ENCODE measurements at places on chromosomes 3 and 15.
A peak's percentile ranks its signal among the peaks of the same experiment; 100 is the strongest.

- no peak overlapping the region for H3K4me3 ChIP-seq
- no peaks in the 10 kb centered on the region for H3K36me3 ChIP-seq
- H3K27me3 ChIP-seq = no peaks in the 10 kb centered on the region
- DNase-seq = no peak
Observed at GRCh38 chr3:4587061-4587837, 94.1 kb downstream of the ITPR1 start.

DNA sequence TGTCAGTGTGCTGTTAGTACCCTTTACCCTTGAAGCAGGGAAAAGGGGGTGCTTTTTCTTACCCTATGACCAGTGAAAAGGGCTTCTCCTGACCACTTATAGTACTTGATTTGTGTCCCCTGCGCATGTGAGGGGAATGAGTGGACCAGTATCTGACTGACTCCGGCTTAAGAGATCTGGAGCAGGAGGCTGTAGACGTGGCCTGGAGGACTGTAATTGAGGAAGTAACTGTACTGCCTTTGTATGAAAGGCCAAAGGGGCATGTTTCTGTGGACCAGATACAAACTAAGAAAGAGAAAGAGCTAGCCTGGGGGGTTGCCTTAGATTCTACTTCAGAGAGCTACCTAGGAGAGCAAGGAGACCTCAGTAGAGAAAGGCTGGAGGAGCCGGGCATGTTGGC lies 89.9 kb upstream of the TBL1XR1 start:
- peaks cover 10% of the 10 kb centered on the region for H3K4me1 ChIP-seq
- no peaks in the 10 kb centered on the region for H3K27me3 ChIP-seq
- no peak for DNase-seq
- H3K4me3 ChIP-seq = no peak overlapping the region
- no peak overlapping the region for H3K27ac ChIP-seq

DNA sequence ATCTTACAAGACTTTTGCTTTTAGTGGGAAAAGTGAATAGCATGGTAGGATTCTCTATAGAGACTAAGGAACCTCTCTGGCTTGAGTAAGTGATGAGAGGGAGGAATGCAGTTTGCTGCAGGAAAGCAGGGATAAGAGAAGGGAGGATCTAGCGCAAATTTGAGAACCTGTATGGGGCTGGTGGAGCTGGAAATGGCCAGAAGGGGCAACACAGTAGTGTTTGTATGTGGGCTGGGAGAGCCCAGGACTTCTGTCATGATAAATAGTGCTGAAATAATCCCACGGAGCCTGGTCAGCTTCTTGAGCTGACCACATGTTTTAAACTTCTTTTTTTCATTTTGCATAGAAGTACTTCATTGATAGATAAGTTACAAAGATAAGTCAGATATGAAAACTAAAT lies 11.2 kb upstream of the SHC4 start:
- H3K4me1 ChIP-seq = no peaks in the 10 kb centered on the region
- H3K4me3 ChIP-seq = no peak overlapping the region
- no peaks in the 10 kb centered on the region for H3K36me3 ChIP-seq

DNA sequence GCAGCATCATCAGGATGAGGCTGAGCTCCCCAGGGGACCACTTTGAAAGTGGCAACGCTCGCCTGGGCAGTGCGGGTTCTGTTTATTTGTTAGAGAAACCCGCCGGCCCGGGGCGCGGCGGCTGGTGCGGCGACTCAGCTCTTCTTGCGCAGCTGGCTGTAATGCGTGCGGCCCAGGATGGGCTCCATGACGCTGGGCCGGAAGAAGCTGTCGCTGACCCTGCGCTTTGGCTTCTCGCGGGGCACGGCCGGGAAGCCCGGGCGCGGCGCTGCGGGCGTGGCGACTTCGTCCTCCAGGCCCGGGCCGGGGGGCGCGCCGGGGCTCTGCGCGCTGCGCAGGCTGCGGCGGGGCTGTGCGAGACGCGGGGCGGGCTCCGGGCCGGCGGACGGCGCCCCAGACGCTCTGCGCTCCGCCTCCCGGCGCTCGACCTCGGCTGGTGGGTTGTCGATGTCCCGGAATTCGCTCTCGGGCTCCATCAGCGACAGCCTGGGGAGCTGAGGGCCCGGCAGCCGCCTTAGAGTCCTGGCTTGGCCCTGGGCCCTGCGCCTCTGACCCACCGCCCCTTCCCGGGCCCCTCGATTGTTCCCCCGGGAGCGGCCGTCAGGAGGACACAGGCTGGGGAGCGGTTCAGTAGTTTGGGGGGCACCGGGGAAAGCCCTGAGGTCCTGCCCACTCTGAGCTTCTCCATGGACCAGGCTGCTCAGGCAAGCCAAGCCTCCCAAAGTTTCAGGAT lies 10.3 kb upstream of the KIF7 start:
- peak overlapping the region; percentile 47 for H3K4me3 ChIP-seq
- peaks cover 20% of the 10 kb centered on the region for H3K4me1 ChIP-seq
- no peaks in the 10 kb centered on the region for H3K27me3 ChIP-seq
- H3K27ac ChIP-seq = peak overlapping the region; percentile 89

DNA sequence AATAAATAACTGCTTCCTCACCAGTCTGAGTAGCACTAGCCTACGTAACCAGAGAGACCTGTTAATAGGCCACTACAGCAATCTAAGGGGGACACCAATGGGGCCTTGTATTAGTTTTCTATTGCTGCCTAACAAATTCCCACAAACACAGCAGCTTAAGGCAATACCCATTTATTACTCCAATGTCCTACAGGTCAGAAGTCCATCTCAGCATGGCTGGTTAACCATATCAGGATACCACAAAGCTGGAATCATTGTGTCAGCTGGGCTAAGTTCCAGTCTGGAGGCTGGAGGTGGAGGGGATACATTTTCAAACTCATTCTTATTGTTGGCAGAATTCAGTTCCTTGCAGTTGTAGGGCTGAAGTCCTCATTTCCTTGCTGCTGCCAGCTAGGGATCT lies 331.9 kb downstream of the ULK4 start:
- no peaks in the 10 kb centered on the region for H3K27me3 ChIP-seq
- H3K36me3 ChIP-seq = no peaks in the 10 kb centered on the region
- H3K27ac ChIP-seq = no peak overlapping the region

DNA sequence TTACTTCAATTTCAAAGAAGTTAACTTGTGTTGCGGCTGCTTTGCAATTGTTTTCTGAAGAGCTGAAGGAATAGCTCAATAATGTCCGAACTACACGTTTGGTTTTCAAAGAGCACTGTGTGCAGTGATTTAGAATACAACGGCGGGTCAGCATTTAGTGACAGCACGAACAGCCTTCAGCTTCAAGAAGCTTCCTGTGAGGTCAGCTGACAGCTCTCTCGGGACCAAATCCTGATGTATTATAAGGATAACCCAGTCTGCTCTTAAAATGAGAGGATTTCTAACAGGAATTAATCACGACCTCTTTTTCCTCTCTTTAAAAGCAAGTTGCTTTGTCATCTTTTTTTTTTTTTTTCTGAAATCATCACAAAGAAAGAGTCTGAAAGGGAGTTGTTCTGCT lies 97.9 kb upstream of the UNC13C start:
- H3K4me3 ChIP-seq = no peak overlapping the region
- no peaks in the 10 kb centered on the region for H3K36me3 ChIP-seq
- H3K27me3 ChIP-seq = no peaks in the 10 kb centered on the region
- no peaks in the 10 kb centered on the region for H3K4me1 ChIP-seq
- H3K27ac ChIP-seq = no peak overlapping the region

- H3K36me3 ChIP-seq = no peaks in the 10 kb centered on the region
- no peak overlapping the region for H3K4me3 ChIP-seq
- no peaks in the 10 kb centered on the region for H3K4me1 ChIP-seq
- no peak for DNase-seq
- H3K27me3 ChIP-seq = no peaks in the 10 kb centered on the region
Observed at GRCh38 chr15:77857419-77857818, 220.1 kb downstream of the TBC1D2B start.

- H3K36me3 ChIP-seq = no peaks in the 10 kb centered on the region
- H3K4me1 ChIP-seq = peaks cover 7% of the 10 kb centered on the region
- no peak overlapping the region for H3K27ac ChIP-seq
- H3K4me3 ChIP-seq = no peak overlapping the region
- no peak for DNase-seq
Observed at GRCh38 chr3:43892526-43892925, 201.8 kb downstream of the ABHD5 start.

GRCh38 chr3:49120096-49120437 lies 556 bp downstream of the USP19 start:
- H3K27ac ChIP-seq = peak overlapping the region; percentile 91
- no peaks in the 10 kb centered on the region for H3K27me3 ChIP-seq
- H3K4me3 ChIP-seq = peak overlapping the region; percentile 82
- no peak for DNase-seq
- H3K36me3 ChIP-seq = peaks cover 84% of the 10 kb centered on the region
- peaks cover 2% of the 10 kb centered on the region for H3K4me1 ChIP-seq

DNA sequence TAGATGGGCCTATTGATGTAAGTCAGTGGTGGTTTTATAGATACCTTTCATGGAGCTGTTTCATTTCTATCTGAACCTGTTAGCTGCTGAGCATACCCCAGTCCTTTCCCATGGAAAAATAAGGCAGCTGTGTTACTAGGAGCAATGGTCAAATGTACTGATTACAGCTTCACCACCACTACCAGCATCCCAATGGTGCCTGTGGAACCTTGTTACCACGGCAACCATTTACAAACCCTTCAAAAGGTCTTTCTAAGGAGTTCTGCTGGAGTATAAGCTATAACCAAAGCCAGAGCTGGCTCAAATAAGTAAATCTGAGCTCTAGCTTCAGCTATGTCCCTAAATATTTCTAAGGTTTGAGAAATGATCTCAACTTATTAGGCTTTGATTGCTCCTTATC lies 133.4 kb upstream of the ACP3 start:
- no peak for DNase-seq
- no peaks in the 10 kb centered on the region for H3K36me3 ChIP-seq
- H3K27me3 ChIP-seq = no peaks in the 10 kb centered on the region

DNA sequence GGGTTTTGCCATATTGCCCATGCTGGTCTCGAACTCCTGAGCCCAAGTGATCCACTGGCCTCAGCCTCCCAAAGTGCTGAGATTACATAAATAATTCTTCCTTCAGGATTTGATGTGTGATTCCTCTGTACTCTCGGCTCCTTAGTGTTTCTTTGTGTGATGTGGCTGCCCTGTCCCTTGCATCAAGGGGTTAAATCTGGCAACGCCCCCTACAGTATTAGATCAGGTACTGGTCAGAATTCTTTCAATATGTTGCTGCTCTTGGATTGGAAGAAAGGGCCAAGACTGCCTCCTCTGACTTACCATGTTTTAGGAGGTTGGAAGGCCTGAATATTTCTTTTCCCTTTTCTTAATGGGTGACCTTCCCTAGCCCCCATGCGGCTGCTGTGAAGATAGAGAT lies 390.6 kb upstream of the WNT5A start:
- H3K36me3 ChIP-seq = no peaks in the 10 kb centered on the region
- no peaks in the 10 kb centered on the region for H3K4me1 ChIP-seq
- H3K4me3 ChIP-seq = no peak overlapping the region
- no peak for DNase-seq
- H3K27ac ChIP-seq = no peak overlapping the region

GRCh38 chr3:186772281-186772694 lies 11.1 kb upstream of the EIF4A2 start:
- no peak for DNase-seq
- peak overlapping the region; percentile 28 for H3K4me3 ChIP-seq
- no peaks in the 10 kb centered on the region for H3K36me3 ChIP-seq
- peak overlapping the region; percentile 43 for H3K27ac ChIP-seq

DNA sequence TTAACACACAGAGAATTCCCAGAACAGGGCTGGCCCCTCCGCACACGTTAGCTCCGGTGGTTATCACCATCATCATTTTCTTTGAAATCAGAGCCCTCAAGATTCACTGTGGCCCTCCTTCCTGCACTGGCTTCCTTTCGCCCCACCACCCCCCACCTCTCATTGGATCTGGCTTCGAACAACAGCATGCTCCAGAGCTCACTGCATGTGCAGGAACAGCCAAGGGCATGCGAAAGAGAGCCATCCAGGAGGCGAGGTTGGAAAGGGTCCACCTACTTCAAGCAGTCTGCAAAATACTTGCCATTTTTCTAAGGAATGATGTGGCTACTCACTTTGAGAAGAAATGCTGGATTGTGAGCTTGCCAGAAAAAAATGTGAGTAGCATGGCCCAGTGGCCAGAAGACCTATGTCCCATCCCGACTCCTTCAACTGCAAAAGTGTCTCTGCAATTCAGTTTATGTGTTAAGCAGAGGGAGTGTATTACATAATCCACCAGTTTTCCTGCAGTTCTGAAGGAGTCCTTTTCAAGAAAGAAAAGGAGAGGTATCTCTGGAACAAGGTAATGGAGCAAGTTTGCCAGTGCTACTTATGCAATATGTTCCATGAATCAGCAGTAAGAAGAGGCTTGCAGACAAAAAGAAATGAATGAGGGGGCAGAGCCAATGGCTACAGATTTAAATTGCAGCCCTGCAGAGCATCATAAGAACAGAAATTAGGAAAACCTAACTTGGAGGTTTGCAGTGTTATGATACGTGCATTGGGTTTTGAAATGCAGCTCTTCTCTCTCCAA lies 92.8 kb downstream of the OCA2 start:
- no peak for DNase-seq
- H3K27ac ChIP-seq = no peak overlapping the region
- no peaks in the 10 kb centered on the region for H3K36me3 ChIP-seq
- no peak overlapping the region for H3K4me3 ChIP-seq
- no peaks in the 10 kb centered on the region for H3K4me1 ChIP-seq

GRCh38 chr3:188446766-188447165 lies 292.8 kb downstream of the LPP start:
- H3K27me3 ChIP-seq = no peaks in the 10 kb centered on the region
- no peaks in the 10 kb centered on the region for H3K36me3 ChIP-seq
- DNase-seq = no peak
- H3K27ac ChIP-seq = no peak overlapping the region
- H3K4me3 ChIP-seq = no peak overlapping the region

DNA sequence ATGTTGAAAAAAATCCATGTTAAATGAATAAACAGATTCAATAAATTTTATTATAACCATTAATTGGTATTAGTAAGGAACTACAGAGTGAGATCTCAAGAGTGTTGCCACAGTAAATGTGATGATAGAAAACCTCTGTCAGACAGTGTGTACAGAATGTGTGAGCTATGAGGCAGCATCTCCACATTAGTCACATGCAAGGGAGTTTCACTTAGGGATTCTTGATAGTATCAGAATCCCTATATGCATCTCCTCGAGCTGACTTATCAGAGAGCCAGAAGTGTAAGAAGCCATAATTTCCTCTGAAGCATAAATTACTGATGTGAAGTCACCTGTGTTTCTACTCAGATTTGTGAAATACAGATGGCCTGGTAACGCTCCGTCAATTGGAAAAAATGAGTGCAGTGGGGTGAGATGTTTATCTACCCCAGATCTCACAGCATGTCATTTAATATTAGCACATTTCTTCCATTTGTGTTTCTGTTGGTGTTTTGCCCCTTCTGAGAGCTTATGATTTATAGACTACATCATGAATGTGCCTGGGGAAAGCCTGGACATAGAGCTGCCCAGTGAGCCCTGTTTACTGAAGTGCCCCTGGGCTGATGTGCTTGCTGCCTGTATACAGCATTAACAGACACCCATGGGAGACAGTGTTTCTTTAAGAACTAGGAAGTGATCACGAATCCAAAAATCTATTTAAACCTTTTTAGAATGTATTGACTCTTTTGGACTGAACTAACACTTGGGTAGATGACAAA lies 262.4 kb downstream of the CPNE4 start:
- H3K27ac ChIP-seq = no peak overlapping the region
- H3K36me3 ChIP-seq = no peaks in the 10 kb centered on the region
- no peak for DNase-seq
- H3K4me1 ChIP-seq = no peaks in the 10 kb centered on the region
- H3K4me3 ChIP-seq = no peak overlapping the region

- no peaks in the 10 kb centered on the region for H3K36me3 ChIP-seq
- no peak overlapping the region for H3K4me3 ChIP-seq
- H3K27me3 ChIP-seq = no peaks in the 10 kb centered on the region
Observed at GRCh38 chr15:52496776-52497470, 31.8 kb downstream of the MYO5A start.

GRCh38 chr15:36960179-36960946 lies 140.0 kb downstream of the MEIS2 start:
- no peaks in the 10 kb centered on the region for H3K27me3 ChIP-seq
- H3K4me1 ChIP-seq = no peaks in the 10 kb centered on the region
- no peak overlapping the region for H3K27ac ChIP-seq
- H3K36me3 ChIP-seq = no peaks in the 10 kb centered on the region
- H3K4me3 ChIP-seq = no peak overlapping the region

Data from tibial nerve (tissue), 4 donors.